Activated CD8-positive, alpha-beta T cell treated with anti-CD3 and anti-CD28 coated beads, Interleukin-2, amount 10 ng/mL, durations not matched to agents 7 days and 5 days (primary cell): ENCODE measurements at places on chromosomes 11 and 22. TPM values are rescaled to one million over a fixed set of nuclear protein-coding genes. Genes with fewer than 3 reads are reported as not detected.

The SGSM1 gene
- not detected for total RNA-seq

DNA sequence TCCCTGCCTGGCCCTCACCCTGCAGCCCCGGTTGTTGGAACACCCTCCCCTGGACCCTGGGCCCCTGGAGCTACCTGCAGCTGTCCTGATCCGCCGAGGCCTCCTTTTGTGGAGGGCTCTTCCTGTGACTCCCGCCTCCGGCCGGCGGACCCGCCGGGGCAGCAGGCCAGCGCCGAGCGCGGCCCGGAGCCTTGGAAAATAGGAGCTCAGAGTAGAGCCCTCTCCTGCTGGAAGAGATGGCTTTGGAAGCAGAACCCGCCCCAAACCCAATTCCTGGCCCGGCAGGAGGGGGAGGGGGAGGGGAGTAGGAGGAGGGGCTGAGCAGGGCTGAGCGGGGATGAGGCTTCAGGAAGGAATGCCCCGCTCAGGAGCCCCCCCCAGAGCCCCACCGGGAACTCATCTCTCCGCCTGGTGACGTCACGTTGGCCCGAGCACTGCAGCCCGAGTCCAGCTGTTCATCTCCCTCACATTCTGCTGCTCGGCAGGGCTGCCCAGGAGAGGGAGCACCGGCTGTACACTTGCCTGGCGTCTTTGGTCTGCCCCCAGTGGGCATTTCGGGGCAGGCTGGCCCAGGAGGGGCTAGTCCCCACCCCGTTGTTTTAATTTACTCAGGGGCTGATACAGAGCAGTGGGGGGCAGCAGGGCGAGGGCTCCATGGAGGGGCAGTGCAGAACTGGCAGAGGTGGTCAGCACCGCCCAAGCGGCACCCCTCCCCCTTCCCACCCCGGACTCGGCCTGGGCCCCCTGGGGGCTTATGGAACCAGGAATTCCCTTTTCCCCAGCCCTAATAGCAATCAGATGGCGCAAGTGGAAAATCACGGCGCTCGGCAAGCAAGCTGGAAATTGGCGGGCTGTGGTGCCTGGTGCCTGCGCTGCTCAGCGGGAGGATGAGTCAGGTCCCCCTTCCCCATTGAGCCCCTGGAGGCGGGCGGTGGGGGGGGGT, at the start of gene MRGPRF:
MRGPRF (minus strand) TSS at position 238 of the 943 bp plus-strand sequence. CDS start 3,345 bp downstream, outside the sequence.
- DNase-seq, result no peak

The OR51B5 gene
- total RNA-seq, result not detected

The VWCE gene
- 3.3 TPM for total RNA-seq

DNA sequence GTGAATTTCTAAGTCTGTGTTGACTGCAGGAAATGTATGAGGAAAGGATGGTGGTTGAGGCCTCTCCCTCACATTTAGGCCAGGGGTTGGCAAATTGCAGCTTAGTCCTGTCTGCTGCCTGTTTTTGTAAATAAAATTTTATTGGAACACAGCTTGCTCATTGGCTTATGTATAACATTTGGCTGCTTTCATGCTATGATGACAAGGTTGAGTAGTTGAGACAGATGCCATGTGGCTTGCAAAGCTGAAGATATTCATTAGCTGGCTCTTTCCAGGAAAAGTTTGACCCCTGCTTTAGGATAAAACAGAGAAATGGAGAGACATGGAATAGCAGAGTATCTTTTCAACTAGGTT, 46.2 kb downstream of the BCR start:
- no peak for DNase-seq

- no peak for DNase-seq
These were observed 46.1 kb downstream of the PHF21A start for GRCh38 chr11:46075168-46075567.

The MAFF gene
- 9.1 TPM for total RNA-seq

- no peak for DNase-seq
These were observed 8.9 kb downstream of the KCNK7 start for GRCh38 chr11:65586676-65587075.

The CHRM1 gene
- total RNA-seq, result not detected

The SNX15 gene
- 25.7 TPM for total RNA-seq

The PATE2 gene
- total RNA-seq, result not detected

DNA sequence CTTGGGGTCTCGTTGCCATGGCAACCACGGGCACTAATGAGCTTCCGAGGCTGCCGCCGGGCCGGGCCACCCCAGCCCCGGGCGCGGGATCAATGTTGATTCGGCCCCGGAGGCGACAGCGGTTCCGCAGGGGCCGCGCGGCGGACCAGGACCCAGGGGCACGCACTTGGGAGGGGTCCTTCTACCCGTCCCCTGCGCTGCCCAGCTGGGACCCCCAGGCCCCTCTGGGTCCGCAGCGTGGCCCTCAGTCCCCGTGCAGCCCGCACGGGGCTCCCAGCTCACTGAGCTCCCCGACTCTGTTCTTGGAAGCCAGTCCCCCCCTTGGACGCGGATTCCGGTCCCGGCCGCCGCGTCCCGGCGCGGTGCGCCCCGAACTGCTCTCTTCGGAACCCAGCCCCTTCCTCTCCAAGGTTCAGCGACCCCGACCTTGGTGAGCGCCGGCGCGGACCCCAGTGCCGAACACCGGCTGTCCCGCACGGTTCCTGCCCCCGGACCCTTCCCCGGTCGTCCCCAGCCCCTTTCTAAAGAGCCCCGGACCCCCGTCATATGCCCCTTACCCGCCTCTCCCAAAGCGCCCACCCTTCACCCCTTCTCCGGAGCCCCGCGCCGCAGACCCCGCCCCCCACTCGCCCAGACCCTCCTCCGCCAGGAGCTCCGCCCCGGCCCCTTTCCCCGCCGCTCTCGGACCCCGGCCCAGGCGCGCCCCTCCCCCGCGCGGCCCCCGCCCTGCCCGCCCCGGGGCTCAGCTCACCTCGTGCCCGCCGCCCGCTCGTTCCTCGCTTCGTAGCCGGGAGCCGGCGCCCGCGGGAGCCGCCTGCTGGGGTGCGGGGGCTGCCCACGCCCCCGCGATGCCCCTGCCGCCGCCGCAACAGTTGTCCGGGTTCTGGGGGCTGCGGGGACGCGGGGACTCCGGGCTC, 18.3 kb upstream of the SHISAL1 start:
- no peak for DNase-seq

The OR8G1 gene
- total RNA-seq, result not detected

GRCh38 chr11:67289226-67289650, at the start of gene ANKRD13D:
Gene ANKRD13D (plus strand): TSS chr11:67289303. CDS start chr11:67289461, 158 bp downstream.
- no peak for DNase-seq

The FXYD2 gene
- 24.3 TPM for total RNA-seq

The RNF215 gene
- 12.0 TPM for total RNA-seq

The KIF18A gene
- 35.4 TPM for total RNA-seq

- no peak for DNase-seq
These were observed 57.0 kb upstream of the BLID start for GRCh38 chr11:122173074-122173450.

DNA sequence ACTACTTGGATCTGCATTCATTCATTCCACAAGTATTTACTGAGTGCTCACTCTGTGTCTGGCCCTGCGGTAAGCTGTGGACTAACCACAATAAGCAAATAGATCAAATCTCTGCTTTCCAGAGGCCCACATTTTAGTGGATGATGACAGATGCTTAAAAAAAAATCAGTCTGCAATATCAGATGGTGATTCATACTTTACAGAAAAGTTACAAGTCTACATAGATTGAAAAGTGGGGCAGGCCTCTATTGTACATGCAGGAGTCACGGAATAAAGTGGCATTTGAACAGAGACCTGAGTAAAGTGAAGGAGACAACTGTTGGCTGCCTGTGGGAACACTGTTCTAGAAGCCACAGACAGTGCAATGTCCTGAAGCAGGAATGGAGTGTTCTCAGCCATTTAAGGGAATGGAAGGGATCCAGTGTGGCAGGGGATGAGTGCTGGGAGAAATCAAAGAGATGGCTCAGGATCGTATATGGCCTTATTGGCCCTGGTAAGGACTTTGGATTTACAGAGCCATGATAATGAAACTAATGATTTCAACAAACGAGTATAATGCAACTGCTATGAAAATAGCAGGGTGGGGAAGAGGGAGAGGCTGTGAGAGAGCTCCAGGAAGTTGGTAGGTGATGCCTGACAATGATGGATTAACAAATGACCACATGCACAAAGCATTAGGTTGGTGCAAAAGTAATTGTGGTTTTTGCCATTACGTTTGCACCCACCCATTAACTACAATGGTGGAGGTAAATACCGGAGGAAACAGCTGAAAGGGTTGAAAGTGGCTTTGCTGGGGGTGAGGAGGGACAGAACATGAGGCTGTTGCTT, 31.1 kb downstream of the TMEM45B start:
- DNase-seq, result no peak

The C1QTNF5 gene
- total RNA-seq, result not detected

DNA sequence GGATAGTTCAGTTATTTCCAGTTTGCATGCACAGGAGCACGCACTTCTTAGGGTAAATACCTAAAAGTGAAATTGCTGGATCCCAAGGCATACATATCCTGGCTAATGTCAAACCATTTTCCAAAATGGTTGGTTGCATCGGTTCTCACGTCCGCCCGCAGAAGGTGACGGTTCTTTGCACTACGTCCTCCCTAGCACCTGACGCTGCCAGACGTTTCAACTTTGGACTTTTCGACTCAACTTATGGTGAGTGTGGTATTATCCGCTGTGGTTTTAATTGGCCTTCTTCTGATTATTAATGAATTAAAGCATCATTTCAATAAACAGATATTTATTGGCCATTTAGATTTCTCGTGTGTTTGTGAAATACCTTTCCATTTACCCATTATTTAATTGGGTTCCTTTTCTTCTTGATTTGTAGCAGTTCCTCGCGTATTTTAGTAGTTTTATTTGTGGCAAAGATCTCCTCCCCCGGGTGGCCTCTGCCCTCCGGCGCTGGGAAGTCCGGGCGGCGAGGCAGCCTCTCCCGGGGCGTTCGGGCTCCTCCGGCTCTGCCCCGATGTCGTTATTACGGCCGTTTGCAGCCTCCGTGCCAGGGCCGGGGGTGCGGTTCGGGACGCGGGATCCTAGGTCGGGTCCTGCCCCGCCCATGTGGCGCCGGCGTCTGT, at the start of gene JHY:
JHY (plus strand) TSS at position 571 of the 668 bp plus-strand sequence. CDS start 3,091 bp downstream, outside the sequence.
- DNase-seq, result no peak

DNA sequence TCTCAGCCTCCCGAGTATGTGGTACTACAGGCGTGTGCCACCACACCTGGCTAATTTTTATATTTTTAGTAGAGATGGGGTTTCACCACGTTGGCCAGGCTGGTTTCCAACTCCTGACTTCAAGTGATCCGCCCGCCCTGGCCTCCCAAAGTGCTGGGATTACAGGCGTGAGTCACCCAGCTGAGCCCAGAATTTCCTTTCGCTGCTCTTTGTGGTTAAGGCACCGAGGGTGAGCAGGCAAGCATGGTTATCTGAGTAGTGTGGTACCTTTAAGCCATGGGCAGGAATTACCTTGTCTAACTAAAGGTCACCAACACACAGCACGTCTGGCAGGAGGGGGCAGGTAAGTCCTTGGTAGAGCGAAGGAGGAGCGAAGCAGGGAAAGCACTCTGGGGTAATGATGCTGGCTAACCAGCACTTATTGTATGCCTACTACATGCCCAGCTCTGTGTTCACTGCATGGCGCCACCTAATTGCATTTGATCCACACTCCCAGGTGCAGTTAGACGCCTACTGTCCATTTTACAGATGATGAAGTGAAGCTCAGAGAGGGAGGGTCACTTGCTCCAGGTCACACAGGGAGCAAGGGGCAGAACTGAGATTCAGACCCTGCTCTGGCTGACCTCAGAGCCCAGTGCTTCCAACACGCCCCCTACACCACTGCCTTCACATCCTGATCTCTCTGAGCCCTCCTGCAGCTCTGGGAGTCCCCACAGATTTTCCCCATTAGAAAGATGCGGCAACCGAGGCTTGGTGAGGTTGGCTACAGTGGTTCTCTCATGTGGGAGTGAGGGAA, 45.7 kb downstream of the TRIOBP start:
- DNase-seq, result no peak

DNA sequence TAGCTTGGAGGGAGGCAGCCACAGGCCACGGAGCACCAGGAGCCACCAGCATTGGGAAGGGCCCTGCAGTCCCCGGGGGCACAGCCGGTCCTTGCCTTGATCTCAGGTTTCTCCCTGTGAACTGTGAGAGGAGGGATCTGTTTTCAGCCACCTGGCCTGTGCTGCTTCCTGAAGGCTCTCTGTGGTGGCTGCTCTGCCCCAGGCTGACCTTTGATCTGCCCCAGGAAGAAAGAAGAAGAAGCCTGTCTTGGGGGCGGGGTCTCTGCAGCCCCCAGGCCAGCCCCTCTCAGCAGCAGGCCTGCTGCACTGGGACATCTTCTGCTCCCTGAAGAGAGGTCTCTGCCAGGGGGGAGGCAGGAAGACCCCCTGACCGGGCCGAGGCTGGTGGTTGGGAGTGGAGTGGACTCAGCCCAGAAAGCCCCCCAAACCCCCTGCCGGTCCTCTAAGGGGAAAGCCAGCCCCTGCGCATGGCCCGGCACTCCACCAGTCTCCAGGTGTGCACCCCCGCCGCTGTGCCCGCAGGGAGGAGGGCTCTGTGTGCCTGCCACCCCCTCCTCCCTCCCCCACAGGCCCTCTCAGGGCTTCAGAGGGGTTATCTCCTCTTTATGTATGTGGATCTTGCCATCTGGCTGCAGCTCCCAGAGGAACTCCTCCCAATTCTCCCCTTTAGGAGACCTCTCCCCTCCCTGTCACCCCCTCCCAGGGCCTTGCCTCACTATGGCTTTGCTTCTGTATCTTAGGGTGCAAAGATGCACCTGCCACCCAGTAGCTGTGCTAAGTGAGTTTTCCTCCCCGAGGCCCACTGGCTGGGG, 675.3 kb downstream of the BRD1 start:
- no peak for DNase-seq

DNA sequence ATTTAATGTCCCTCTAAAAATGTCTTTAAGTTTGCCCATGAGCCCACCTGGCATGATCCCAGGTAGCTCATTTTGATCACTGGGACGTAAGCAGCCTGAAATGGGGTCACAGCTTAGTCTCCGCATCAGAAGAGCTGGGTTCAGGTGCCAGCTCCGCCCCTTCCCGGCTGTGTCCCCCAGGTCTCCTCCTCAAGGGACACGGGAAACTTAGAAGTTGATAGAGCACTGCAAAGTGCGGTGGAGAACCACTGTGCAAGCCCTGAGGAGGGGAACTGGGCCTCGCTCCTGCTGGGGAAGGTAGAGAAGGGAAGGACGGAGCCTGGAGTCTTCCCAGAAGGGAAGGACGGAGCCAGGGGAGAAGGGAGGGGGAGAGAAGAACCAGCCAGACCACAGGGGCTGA, 7.7 kb downstream of the TOM1 start:
- no peak for DNase-seq

DNA sequence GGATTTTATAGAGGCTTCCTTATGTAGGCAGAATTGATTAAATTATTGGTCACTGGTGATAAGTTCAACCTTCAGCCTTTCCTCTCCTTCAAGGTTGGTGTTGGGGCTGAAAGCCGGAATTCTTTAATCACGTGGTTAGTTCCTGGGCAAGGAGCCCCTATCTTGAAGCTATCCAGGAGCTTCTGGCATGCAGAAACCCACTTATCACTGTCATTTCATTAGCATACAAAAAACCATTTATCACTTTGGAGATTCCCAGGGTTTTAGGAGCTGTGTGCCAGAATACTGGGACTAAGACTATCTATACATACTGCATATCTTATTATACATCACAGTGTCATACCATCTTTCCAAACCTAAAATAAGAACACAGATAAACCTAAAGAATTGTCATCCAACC, 18.5 kb upstream of the MED17 start:
- no peak for DNase-seq

GRCh38 chr22:35489239-35489638, 51.4 kb upstream of the RASD2 start:
- no peak for DNase-seq

- no peak for DNase-seq
These were observed 30.2 kb downstream of the LRP5 start for GRCh38 chr11:68342459-68343158.

- DNase-seq, result peak; percentile 22
These were observed 3.6 kb upstream of the MRPL23 start for GRCh38 chr11:1943576-1943975.
